ENCODE measurements at places on chromosomes 7 and 10. TPM values are rescaled to one million over a fixed set of nuclear protein-coding genes. Genes with fewer than 3 reads are reported as not detected.

- peaks cover 9% of the 10 kb centered on the region for H3K4me1 ChIP-seq
- no peak overlapping the region for H3K27ac ChIP-seq
- no peaks in the 10 kb centered on the region for H3K27me3 ChIP-seq
- H3K4me3 ChIP-seq = no peak overlapping the region
Measured at GRCh38 chr10:128083191-128083895, 42.9 kb downstream of the MKI67 start.

The TMEM26 gene
- total RNA-seq = not detected

The CTBP2 gene
- 0.15 TPM for total RNA-seq

DNA sequence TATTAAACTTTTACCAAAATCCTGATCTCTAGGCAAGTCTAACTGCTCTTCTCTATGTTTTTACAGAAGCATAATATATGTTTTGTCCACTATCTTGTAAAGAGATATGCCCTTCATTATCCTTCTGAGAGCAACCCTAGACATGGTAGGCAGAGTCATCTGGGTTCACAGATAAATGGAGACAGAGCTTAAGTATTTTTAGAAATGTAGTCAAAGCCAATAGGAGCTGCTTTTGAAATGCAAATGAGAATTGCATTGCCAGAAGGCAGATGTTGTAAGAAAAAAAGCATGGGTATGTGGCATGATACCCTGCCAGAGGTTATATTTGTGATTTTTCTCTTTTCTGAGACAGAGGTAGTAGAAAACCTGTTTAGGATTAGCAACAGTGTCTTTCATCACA, 964.8 kb downstream of the SORCS3 start:
- H3K4me1 ChIP-seq = peaks cover 9% of the 10 kb centered on the region
- H3K4me3 ChIP-seq = no peak overlapping the region
- H3K36me3 ChIP-seq = no peaks in the 10 kb centered on the region
- no peaks in the 10 kb centered on the region for H3K27me3 ChIP-seq
- no peak overlapping the region for H3K27ac ChIP-seq
- DNase-seq = peak; percentile 53

The PDLIM1 gene
- 0.54 TPM for total RNA-seq

The TMEM273 gene
- 0.51 TPM for total RNA-seq

GRCh38 chr10:110681023-110681681, 37.0 kb downstream of the RBM20 start:
- H3K4me3 ChIP-seq = no peak overlapping the region
- no peak overlapping the region for H3K27ac ChIP-seq
- H3K36me3 ChIP-seq = no peaks in the 10 kb centered on the region

DNA sequence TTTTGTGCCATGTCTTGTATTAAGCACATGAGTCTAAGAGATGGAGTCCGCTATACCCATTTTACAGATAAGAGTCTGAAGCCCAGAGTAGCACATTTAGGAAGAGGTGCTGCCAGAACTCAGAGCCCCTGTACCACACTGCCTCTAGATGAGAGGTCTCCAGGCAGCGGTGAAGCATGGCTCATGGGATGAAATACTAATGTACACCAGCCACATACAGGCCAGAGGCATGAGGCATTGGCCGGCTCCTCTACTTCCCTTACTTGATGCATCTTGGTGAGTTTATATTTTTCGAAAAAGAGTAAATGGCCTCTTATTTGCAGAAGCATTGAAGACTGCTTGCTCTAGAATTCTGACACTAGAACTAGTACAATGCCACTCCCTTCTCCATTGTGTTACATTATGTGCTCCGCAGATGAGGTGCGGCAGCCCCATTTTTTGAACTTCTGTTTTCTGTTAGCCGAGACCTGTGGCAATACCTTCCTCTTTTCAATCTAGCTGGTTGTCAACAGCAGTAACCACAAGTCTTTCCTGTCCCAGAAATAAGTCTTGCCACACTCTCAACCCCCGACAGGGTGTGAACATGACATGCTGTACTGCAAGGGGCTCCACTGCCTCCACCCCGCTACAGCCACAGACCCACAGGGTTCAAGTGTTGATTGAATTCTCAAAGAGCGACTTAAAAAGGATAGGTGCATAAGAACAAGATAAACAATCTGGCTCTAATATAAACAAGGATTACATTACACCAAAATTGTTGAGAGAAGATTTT, 145.3 kb downstream of the CELF2 start:
- DNase-seq = peak; percentile 75
- H3K4me1 ChIP-seq = peaks cover 33% of the 10 kb centered on the region
- H3K27me3 ChIP-seq = 0 out of 2 replicates have a peak, but pooled peaks cover 4% of the 10 kb centered on the region
- H3K27ac ChIP-seq = no peak overlapping the region
- no peaks in the 10 kb centered on the region for H3K36me3 ChIP-seq
- H3K4me3 ChIP-seq = peak overlapping the region; percentile 57

GRCh38 chr10:120514035-120514620, 57.1 kb downstream of the PLPP4 start:
- no peak overlapping the region for H3K27ac ChIP-seq
- DNase-seq = peak; percentile 70
- no peak overlapping the region for H3K4me3 ChIP-seq
- no peaks in the 10 kb centered on the region for H3K27me3 ChIP-seq

- DNase-seq = no peak
- no peak overlapping the region for H3K4me3 ChIP-seq
- H3K27ac ChIP-seq = no peak overlapping the region
- H3K4me1 ChIP-seq = no peaks in the 10 kb centered on the region
- no peaks in the 10 kb centered on the region for H3K27me3 ChIP-seq
- no peaks in the 10 kb centered on the region for H3K36me3 ChIP-seq
Measured at GRCh38 chr10:100065084-100065660, 16.5 kb downstream of the CPN1 start.

- H3K4me1 ChIP-seq = peaks cover 31% of the 10 kb centered on the region
- H3K36me3 ChIP-seq = peaks cover 6% of the 10 kb centered on the region
- no peaks in the 10 kb centered on the region for H3K27me3 ChIP-seq
- H3K27ac ChIP-seq = no peak overlapping the region
- DNase-seq = no peak
Measured at GRCh38 chr7:47583739-47584535, 2.0 kb upstream of the TNS3 start.

DNA sequence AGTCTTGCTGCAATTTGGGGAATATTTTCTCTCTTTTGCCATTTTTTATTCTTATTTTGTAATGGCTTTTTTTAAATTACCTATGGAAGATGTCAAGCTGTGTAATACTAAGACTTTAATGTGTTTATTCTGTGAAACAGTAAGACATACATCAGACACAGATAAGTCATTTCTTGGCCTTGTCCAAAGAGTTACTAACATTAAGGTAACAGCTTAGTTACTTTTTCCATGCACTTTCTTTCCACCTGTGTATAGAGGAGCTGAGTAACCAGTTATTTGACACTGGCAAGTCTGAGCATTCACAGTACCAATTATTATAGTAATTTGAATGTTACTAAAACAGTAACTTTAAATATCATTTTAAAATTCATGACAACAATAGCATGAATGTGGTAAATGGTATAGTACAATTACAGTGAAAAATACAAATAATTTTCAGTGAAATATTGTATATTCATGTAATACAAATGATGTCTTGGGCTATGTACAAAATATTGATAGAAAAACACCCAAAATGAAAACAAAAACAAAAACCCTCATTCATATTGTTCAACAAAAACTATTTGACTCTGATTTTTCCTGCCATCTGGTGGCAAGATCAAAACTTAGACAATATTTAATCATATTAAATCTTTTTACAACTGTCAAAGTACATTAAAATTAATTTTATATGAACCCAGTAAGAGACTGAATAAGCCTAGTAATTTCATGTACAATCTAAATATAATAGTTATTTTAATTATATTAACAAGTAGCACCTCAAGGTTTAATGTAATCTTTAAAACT, 259.8 kb upstream of the SEMA3A start:
- no peak for DNase-seq
- H3K36me3 ChIP-seq = no peaks in the 10 kb centered on the region
- H3K27me3 ChIP-seq = no peaks in the 10 kb centered on the region
- H3K27ac ChIP-seq = no peak overlapping the region
- H3K4me3 ChIP-seq = no peak overlapping the region

DNA sequence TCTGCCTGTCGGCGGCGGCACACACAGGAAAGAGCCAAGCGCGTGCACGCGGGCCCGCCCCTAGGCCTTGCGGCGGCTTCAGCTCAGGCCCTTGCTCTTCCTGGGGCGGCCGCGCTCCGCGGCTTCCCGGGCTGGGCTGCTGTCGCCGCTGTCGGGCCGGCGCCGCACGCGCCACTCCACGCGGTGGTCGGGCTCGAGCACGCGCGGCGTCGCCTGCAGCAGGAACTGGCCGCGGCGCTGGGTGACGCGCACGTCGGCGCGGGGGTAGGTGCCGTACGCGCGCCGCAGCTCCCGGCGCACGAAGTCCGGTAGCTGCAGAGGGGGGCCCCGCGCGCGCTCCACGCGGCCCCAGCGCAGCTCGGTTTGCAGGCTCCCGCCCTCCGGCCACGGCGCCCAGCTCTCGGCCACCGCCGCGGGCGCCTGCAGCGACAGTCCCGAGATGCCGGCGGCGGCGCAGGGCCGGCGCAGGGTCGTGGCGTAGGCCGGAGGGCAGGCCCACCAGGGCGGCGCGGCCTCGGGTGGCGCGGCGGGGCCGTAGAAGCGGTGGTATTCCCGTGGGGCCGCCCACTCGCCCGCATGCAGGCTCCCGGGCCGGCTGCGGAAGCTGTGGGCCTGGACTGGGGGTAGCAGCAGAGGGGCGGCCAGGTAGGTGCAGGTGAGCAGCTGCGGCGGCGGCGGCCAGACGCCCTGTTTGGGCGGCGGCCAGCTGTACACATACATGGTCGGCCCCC, 804 bp downstream of the C10orf95 start:
- peak overlapping the region; percentile 85 for H3K4me3 ChIP-seq
- H3K27me3 ChIP-seq = no peaks in the 10 kb centered on the region
- DNase-seq = peak; percentile 92
- H3K4me1 ChIP-seq = peaks cover 44% of the 10 kb centered on the region

DNA sequence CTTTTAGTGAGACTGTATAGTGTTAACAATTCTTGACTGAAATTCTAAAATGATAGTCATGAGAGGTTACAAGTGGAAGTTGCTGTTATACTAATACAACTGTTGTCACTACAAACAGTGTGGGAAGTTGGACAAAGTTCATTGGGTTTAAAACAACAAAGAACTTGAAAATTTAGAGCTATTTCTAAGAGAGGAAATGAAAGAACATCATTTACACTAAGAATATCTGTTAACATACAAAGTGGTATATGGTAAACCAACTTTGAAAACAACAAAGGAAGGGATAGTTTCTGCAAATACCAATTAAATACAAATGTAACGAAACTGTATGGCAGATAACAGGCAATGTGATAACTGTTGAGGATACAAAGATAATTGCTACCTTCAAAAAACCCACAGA, 11.6 kb downstream of the MTPN start:
- no peak overlapping the region for H3K4me3 ChIP-seq
- DNase-seq = no peak
- H3K36me3 ChIP-seq = peaks cover 68% of the 10 kb centered on the region

DNA sequence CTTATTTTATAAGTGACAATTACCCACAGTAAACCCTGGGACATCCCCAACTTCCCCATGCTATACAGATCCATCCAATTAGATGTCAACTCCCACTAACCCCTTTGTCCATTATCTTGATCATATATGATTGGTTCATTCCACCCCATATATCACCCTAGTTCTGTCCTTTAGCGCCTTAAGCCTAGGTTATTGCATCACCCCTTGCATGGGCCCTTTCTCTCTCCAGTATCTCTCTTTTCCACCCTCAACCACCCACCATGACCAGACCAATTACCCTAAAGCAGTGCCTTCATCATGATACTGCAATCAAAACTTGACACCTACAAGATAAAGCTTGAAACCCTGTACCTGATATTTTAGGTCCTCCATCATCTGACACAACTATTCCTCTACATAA, 37.9 kb upstream of the GATAD1 start:
- no peaks in the 10 kb centered on the region for H3K4me1 ChIP-seq
- H3K27me3 ChIP-seq = no peaks in the 10 kb centered on the region
- H3K27ac ChIP-seq = no peak overlapping the region
- H3K4me3 ChIP-seq = no peak overlapping the region
- DNase-seq = no peak
- no peaks in the 10 kb centered on the region for H3K36me3 ChIP-seq

The PTF1A gene
- not detected for total RNA-seq

- no peaks in the 10 kb centered on the region for H3K36me3 ChIP-seq
- H3K4me3 ChIP-seq = no peak overlapping the region
- peaks cover 6% of the 10 kb centered on the region for H3K4me1 ChIP-seq
Measured at GRCh38 chr7:108138911-108139310, 8.8 kb upstream of the LAMB4 start.

The OGDHL gene
- 0.75 TPM for total RNA-seq

The SEMA3D gene
- not detected for total RNA-seq

DNA sequence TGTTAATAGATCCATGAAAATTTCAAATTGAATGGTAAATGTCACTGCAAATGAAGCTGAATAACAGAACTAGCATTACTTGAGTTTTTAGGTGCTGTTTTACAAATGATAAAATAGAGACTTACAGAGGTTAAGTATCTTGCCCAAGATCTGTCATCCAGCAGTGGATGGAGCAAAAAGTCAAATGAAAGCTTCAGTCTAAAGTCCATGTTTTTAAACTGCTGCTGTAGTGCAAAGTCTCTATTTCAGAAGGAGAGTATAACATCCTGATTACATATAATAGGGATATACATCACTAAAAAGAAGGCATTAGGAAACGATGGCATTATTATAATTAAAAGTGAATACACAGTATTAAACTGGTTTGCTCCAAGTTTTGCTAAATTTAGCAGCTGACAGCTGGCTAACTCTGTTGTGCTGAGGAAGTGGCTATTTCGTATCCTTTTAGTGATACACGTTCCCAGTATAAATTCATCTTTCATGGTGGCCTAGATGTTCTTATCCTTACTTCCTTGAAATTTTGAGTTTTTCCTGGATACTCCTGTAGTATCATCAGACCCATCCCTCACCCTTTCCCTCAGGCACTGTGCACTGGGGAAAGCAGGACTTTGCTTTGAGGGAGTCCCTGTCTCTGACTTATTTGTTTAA, 603.2 kb downstream of the MAGI2 start:
- H3K36me3 ChIP-seq = no peaks in the 10 kb centered on the region
- H3K27me3 ChIP-seq = no peaks in the 10 kb centered on the region
- no peaks in the 10 kb centered on the region for H3K4me1 ChIP-seq

DNA sequence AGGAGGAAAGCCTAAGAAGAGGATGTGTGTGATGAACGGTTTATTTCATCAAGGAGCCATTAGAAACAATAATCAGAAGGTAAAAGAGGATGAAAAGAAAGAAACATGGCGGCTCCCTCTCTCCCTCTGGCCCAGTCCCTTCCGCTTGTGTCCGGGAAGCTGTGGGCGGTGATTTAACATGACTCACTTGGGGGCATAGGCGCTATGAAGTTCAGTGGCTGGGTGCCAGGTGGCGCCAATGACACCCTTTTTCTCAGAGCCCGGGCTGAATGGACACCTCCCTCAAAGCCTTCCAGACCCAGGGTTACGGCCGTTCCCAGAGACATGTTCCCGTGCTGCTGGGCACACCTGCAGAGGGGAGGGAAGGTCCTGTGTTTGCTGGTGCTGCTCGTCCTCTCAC, 244.0 kb downstream of the SKAP2 start:
- H3K36me3 ChIP-seq = no peaks in the 10 kb centered on the region
- H3K4me3 ChIP-seq = no peak overlapping the region
- H3K27ac ChIP-seq = no peak overlapping the region
- H3K4me1 ChIP-seq = no peaks in the 10 kb centered on the region

The ADAMTS14 gene
- not detected for total RNA-seq

The IFIT5 gene
- total RNA-seq = 0.30 TPM
